Neuronal stem cell (in vitro differentiated cells): ENCODE measurements at places on chromosomes 6 and 20.

DNA sequence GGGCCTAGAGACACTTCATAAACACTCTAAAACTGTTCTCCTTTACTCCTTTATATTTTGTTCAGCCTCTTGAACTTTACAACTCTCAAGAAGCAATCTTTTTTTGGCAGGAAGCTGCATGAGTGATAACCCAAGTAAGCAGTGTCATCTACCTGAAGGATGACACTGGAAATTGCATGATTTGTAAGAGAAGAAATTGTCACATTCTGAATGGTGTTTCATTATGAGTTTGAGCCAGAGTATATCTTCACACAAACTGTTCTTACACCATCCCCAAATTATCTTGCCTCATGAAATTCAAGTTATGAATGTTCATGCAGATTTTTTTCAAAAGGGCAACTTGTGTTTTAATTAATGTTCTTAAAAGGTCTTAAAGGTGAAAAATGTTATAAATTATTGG, 799.3 kb downstream of the TBC1D32 start:
- DNase-seq: no peak

DNA sequence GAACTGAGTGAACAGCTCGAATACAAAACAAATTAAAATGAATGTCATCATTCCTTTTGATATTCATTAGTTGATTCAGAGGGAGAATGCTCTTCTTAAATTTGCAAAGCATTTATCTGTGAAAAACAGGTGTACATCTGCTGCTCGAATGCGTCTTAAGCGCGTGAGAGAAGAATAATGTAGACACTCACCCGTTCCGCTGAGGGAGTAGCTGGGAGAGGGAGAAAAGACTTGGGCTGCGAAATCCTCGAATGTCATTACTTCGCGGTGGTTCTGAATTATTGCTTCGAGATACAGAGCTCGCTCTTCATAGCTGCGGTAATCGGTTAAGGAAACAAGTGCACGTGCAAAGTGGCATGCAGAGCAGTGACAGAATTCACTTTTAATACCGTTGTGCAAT, 43.9 kb downstream of the INSM1 start:
- no peak for DNase-seq

GRCh38 chr6:157825243-157825904, 2.3 kb downstream of the SNX9 start:
- DNase-seq: no peak

DNA sequence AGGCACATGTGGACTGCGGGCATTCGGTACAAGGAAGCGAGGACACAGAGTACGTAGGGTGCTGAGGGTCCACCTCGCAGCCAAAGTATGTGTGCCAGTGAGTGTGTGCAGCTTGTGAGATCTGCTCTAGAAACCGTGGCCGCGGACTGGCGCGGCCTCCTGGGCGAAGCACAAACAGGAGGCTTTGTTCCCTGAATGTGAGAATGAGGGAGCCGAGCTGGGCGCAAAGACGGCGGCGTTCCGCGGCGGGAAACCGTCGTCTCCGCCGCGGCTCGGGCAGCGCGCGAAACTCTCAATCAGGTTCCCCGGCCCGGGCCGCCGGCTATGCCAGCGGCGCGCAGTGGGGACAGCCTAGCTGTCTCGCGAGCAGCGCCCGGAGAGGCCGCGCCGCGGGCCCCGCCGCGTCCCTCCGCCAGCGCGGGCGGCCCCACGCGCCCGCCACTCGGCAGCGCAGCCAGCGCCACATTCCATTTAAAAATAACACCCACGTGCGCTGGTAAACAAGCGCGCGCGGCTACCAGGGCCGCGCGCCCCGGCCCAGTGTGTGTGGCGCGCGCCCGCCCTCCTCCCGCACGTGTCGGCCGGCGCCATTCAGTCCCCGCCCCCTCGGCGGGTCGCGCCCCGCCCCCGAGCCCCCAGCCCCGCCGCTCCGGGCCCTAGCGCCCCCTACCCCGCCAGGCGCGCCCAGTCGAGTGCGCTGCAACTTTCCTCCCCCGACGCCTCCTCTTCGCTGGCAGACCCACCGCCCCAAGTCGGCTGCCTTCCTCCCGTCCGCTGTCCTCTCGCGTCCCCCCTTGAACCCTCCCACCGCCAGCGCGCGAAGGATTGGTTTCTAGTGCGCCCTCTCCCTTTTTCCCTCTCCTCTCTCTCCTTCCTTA, 3.0 kb upstream of the FOXO3 start:
- peak; percentile 64 for DNase-seq

DNA sequence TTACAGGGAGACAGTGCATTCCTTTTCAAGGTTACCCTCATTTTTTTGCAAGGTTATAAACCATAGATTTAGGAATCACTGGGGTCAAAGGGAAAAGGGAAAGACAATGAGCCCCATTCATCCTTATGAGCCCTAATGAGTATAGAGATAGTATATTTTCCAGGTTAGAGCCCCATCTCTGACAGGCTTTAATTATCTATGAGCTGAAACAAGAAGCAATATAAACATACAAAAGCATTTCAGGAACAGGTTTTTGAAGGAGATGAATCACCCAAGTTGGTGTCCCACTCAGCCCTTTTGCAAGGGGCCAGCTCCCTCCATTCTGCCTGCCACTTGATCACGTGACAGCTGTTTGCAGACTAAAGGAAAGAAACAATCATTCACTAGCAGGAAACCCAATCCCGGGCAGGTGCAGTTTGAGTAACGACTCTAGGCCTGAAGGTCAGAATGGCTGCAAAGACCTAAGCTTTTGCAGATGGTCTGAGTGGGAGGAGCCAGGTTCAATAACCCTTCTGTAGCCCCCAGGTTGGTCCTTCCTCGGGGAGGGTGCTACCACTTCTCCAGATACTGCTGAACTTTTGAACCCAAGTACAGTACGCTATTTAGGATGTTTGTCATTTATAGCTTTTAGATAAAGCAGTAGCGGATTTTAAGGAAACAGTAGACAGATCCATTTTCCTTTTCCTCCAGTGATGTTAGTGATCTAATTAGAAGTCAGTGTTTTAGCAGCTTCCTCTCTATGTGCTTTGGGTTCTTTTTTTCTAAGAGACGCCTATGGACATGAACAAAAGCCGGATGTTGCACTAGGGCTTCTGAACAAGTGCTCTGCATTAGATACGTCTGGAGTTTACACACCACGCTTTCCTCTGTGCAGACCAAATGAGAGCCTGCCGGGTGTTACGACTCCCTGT, 253.2 kb downstream of the SOX4 start:
- DNase-seq: peak; percentile 29

- no peak for DNase-seq
Observed at GRCh38 chr6:157403686-157404051, 22.7 kb downstream of the ZDHHC14 start.

- DNase-seq: no peak
Observed at GRCh38 chr20:46169245-46170171, 51.4 kb downstream of the CD40 start.

DNA sequence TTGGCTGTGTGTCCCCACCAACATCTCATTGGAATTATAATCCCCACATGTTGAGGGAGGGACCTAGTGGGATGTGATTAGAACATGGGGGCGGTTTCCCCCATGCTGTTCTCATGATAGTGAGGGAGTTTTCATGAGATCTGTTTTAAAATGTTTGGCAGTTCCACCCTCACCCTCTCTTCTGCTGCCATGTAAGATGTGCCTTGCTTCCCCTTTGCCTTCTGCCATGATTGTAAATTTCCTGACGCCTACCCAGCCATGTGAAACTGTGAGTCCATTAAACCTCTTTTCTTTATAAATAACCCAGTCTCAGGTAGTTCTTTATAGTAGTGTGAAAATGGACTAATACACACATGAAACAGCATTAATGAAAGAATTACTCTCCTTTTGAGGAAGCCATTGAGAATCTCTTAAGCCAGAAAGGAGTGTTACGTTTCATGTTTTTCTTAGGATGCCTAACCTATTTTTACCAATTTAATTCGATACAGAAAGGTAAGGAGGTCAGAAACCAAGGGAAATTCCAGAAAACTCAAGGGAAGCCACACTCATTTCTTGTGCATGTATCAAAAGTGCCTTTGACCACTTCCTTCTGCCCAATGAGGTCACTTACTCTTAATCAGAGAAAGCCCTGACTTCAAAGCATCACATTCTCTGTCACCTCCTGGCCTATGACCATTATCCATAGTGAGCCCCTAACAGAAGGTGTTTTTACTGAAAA, 24.7 kb upstream of the HINT3 start:
- DNase-seq: no peak

- no peak for DNase-seq
Observed at GRCh38 chr6:144265061-144265357, 20.1 kb upstream of the UTRN start.
